ENCODE measurements at places on chromosomes 2 and 18.

- no peak for DNase-seq
These were observed 13.2 kb downstream of the ARL4C start for GRCh38 chr2:234483568-234484251.

- no peak for DNase-seq
These were observed 38.0 kb upstream of the ERMN start for GRCh38 chr2:157363612-157364101.

DNA sequence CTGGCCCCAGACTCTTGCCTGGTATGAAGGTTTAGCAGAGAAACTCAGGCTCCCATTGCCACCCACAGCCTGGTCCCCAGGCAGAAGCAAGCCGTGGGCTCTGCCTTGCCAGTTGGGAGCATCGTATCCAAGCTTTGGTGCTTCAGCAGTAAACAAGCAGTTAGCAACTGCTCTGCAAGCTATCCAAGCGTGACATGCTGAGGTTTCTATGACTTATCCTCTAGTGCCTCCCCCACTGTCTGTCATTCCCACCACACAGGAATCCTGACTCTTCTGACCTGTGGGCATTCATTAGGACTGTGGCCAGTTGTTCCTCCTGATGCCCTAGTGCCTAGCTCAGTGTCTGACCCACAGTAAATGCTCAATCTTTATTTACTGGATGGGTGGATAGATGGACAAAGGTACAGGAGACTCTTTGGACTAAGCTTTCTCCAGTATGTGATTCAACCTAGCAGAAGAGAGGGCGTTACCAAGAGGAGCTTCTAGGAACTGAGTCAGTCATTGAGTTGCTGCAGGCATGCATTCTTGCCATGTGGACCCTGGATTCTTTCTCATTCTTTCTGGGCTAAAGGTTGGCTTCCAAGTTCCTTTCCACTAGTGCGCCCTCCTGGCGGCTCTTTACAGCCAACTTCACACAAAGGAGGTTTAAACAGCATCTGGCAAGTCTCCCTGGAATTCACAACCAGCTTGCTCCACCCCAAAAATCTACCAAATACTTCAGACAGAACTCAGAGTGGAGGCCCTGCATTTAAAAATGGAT, 40.6 kb upstream of the MRPL19 start:
- DNase-seq, result peak; percentile 51

- DNase-seq, result no peak
These were observed 923.5 kb downstream of the EPHA4 start for GRCh38 chr2:220648628-220649027.

DNA sequence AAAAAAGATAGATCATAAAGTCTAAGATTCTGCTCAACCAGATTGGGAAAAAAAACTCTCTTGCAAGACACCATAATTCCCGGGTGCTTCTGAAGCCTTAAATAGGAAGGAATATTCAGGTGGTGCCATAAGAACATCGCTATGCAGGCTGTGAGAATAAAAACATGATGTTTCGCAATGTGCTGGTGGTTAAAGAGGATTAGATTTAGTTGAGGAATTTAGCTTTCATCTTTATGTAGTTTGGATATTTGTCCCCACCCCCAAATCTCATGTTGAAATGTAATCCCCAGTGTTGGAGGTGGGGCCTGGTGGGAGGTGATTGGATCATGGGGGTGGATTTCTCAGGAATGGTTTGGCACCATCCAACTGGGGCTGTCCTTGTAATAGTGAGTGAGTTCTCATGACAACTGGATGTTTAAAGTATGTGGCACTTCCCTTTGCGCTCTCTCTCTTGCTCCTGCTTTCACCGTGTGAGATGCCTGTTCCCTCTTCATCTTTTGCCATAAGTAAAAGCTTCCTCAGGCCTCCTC, 132.2 kb downstream of the AKAIN1 start:
- no peak for DNase-seq

- no peak for DNase-seq
These were observed 16.8 kb upstream of the EN1 start for GRCh38 chr2:118864207-118864606.

- no peak for DNase-seq
These were observed 79.4 kb upstream of the ARHGAP28 start for GRCh38 chr18:6650127-6650507.

GRCh38 chr2:20585710-20586594, 64.9 kb downstream of the HS1BP3 start:
- no peak for DNase-seq

GRCh38 chr2:229044581-229044980, 226.5 kb downstream of the PID1 start:
- no peak for DNase-seq

DNA sequence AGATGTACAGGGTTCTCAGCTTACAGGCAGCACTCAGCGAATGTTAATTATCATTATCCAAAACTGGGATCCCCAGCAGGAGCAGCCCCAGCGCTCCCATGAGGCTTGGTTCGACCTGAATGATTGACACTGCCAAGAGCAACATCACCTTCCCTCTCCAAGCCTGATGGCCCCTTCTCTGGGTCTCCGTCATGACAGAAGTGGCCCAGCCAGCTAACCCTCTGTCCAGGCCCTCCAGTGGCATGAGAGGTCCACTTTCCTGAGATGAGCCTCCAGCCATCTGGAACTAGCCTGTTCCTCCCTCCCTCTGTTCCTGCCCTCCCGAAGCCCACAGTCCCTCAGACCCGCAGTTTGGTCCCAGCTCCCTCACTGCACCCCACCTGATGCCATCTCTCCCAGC, 97.0 kb upstream of the RAB6C start:
- DNase-seq, result no peak

DNA sequence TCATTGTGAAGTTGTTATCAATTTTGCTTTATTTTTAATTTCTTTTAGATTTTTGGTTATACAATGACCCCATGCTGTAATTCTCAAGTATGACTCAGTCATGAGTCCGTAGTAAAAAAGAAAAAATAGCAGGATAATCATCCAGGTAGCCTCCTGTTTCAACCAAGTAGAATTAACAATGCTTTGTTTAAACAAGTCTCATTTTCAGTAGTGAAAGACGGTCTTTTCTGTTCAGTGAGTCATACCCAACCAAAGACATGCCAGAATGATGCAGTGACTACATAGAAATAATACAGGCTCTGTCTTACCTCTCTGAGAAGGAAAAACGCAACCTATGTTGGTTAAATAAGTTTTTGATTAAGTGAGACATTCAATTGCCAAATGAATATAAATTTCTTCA, 67.8 kb upstream of the DSC1 start:
- no peak for DNase-seq

- no peak for DNase-seq
These were observed 201.2 kb downstream of the MYCN start for GRCh38 chr2:16141641-16141921.

All from kidney capillary endothelial cell (primary cell).